ENCODE measurements at places on chromosomes 12 and 14. TPM values are rescaled to one million over a fixed set of nuclear protein-coding genes. Genes with fewer than 3 reads are reported as not detected.

PAH gene
- total RNA-seq = not detected

SERPINA6 gene
- not detected for total RNA-seq

- no peak for DNase-seq
Observed at GRCh38 chr12:3055026-3055703, 22.0 kb upstream of the TSPAN9 start.

LRTM2 gene
- total RNA-seq = not detected

CCDC92 gene
- total RNA-seq = 31.0 TPM

PSEN1 gene
- 15.2 TPM for total RNA-seq

LRRC9 gene
- not detected for total RNA-seq

TAS2R50 gene
- total RNA-seq = not detected

- DNase-seq = no peak
Observed at GRCh38 chr12:74415633-74416032, 122.0 kb upstream of the ATXN7L3B start.

HHIPL1 gene
- 11.9 TPM for total RNA-seq

KRT85 gene
- total RNA-seq = not detected

GRCh38 chr14:93381644-93382043 lies 34.7 kb downstream of the COX8C start:
- no peak for DNase-seq

ZC2HC1C gene
- not detected for total RNA-seq

- no peak for DNase-seq
Observed at GRCh38 chr14:59754256-59754655, 116.3 kb downstream of the RTN1 start.

HOXC6 gene
- total RNA-seq = 7.6 TPM

GRCh38 chr12:96514328-96514727 lies 25.0 kb downstream of the CFAP54 start:
- DNase-seq = no peak

DNA sequence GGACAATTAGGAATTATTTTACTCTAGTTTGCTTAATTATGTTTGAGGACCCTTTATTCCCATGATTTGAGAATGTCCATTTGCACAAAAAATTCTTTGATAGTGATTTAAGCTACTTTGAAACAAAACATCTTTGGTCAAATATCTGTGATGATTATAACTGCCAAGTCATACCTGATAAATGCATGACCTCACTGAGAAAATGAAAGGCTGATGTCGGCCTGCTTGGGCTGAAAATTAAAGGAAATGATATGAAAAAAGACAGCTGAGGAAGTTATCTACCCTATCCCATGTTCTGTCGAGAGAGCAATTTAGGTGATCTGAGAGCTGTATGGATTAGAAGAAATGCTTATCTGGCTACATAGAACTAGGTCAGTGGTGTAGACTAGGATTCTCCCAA lies 43.6 kb downstream of the ATL1 start:
- no peak for DNase-seq

DNA sequence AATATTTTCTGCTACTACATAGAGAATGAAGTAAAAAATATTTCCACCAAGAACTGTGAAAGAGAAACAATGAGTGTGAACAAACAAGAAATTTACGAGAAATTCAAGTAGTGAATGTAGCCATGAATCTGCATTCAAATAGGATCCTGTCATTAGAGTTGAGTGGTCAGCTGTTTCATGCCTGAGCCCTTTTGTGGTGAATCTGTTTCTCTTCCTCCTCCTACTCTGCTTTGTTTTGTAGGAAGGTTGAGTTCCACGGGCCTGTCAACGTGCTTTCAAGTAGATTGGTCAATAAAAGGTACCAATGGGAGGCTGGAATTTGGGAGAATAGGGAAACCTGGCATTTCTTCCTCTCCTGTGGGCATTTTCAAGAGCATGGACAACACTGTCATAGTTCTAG lies 1749.6 kb upstream of the FLRT2 start:
- no peak for DNase-seq

SMAGP gene
- 27.4 TPM for total RNA-seq

GRCh38 chr12:129196927-129197326 lies 343.6 kb downstream of the GLT1D1 start:
- DNase-seq = no peak

- no peak for DNase-seq
Observed at GRCh38 chr12:19972325-19973288, 395.7 kb upstream of the PDE3A start.

- no peak for DNase-seq
Observed at GRCh38 chr14:42488965-42489364, 882.3 kb downstream of the LRFN5 start.

GRCh38 chr12:81758421-81759189 lies 545 bp downstream of the PPFIA2 start:
- DNase-seq = peak; percentile 68

Measured in ascending aorta (tissue), 2 donors.